Activated CD8-positive, alpha-beta T cell treated with anti-CD3 and anti-CD28 coated beads for 36 hours (primary cell): ENCODE measurements at places on chromosomes 16 and 17. TPM values are rescaled to one million over a fixed set of nuclear protein-coding genes. Genes with fewer than 3 reads are reported as not detected.

DNA sequence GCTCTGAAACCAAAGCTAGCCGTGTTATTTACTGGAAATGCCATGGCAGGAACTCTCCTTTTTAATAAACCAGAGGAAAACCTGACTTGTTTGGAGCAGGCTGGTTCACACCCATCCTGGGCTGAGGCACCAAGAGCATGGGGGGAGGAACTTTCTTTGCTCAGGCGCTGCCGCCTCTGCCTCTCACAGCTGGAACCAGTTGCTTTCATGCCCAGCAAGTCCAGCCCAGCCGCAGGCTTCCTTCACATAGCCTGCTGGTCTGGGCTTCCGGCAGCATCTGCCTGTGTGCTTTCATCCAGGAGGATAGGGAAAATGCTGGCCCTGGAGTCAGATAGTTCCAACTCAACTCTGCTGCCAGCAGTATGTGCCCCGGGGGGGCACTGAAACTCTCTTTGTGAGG, 88.1 kb upstream of the ASIC2 start:
- no peak for DNase-seq

GRCh38 chr16:12695454-12695853, 108.2 kb downstream of the CPPED1 start:
- DNase-seq, result no peak

- no peak for DNase-seq
Observed at GRCh38 chr17:57465610-57466009, 209.3 kb downstream of the MSI2 start.

GRCh38 chr16:28616636-28617035, 6.8 kb upstream of the SULT1A1 start:
- no peak for DNase-seq

- no peak for DNase-seq
Observed at GRCh38 chr17:57518587-57519581, 226.2 kb downstream of the CCDC182 start.

GRCh38 chr16:8924214-8924613, 39.5 kb downstream of the USP7 start:
- no peak for DNase-seq

GRCh38 chr17:15361151-15361550, 19.8 kb upstream of the TEKT3 start:
- DNase-seq, result no peak

DNA sequence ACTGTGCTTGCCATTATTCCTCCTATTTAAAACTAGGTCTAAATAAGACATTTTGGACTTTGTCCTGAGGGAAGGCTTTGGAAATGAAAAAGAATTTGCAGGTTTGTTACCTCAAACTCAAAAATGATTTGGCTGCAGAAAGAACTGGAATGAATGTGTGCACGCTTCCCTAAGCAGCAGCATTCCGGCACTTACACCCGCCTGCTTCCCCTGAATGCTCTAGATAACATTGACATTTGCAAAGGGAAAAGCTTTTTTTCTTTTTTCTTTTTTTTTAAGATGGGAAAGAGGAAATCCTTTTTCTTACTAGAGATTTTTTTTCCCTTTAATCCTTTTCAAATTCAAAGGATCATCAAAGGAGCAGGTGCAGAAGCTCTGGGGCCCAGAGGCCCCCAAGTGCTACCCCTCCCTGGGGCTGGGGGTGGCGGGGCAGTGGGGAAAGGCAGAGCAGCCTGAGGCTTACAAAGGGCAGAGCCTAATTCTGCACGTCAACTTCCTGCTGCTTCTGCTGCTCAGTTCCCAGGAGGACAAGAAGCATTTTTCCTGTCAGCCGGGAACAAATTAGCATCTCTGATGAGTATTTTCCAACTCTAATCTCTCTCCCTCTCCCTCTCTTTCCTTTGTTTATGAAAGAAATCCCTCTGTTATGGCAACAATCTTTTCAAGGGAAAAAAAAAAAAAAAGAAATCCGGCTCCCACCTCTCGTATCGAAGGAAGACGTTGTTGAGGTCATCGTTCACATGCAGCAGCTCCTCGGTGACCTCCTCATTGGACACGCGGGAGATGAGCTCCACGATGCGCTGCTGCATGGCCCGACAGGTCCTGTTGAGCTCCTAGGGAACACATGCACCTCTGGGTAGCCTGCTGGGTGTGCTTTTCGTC, 32.1 kb upstream of the SREBF1 start:
- no peak for DNase-seq

DNA sequence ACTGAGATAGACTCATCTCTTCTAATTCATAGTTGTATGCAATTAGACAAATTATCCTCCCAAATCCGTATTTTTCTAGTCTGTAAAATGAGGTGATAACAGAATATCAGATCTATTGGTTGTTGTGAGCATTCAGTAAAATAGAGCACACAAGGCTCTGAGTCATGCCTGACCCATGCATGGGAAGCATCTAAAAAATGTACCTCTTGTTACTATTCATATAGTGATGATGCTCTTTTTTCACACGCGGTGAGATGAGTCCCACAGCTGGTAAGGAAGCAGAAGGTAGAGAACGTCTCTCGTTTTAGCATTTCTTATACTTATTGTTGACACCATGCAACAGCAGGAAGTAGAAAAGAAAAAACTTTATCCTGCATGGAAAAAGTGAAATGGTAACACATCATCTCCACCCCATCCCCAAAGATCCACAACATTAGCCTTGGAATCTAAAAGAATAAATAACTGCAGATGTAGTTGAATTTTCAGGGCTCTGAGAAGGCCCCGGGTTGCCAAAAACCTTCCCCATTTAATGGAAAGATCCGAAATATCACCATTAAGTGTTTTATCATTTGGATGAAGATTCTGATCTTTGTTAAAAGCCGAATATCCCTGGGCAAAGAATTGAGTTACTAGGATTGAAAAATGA, 215.6 kb downstream of the TMEM114 start:
- DNase-seq, result no peak

DNA sequence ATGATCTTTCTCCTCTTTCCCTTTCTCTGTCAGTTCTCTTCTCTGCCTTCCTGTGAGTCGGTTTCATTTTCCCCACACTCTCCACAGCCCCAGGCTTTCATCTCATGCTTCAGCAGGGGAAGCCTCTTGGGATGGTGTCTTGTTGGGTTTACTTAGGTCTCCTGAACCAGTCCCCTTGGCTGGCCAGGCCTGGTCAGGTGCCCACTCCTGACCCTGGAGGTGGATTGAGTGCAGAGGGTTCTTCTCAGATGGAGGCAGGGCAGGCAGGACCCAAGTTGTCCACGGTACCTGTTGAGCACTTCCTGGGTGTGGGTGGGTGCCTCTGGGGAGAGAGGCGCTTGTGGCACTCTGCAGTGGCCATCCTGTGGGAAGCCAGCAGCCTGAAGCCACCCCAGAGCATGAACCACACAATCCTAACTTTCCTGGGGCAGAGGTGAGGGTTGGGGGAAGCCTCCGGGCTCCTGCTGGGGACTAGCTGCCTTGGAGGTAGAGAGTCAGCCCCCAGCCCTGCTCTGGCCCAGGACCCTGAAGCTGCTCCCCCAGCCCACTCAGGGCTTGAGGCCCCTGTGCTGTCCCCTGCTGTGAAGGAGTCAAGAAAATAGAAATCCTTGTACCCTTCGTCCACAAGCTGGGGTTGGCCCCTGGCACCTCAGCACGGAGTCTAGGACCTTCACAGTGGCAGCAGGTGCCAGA, 2.0 kb upstream of the RAP1GAP2 start:
- DNase-seq, result no peak

- no peak for DNase-seq
Observed at GRCh38 chr17:80717720-80718083, 173.1 kb downstream of the RPTOR start.

DNA sequence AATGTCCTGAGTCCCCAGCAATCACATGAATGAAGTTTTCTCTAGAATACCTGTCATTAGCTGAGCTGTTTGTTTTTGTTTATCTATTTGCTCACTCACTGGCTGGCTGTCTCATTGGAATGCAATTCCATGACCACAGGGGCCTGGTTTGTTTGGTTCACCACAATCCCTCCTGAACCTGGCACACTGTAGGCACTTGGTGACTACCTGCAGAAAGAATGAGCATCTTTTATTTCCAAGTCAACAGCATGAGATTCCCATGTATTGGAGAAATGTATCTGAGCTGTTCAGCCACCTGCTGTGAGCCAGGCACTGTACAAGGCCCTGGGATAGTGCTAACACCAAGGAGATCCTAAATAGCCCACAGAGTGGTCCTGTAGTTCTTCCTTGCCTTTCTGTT, 345.1 kb downstream of the XYLT1 start:
- DNase-seq, result no peak

GRCh38 chr16:66133643-66134338, 232.7 kb upstream of the CDH5 start:
- DNase-seq, result no peak

GRCh38 chr17:28956861-28957260, 5.5 kb upstream of the PHF12 start:
- no peak for DNase-seq

NME4 gene
- 24.2 TPM for total RNA-seq

CPHXL2 gene
- not detected for total RNA-seq

MT1F gene
- total RNA-seq, result 9.0 TPM

ATP2A3 gene
- 117 TPM for total RNA-seq

EPX gene
- not detected for total RNA-seq

CCL17 gene
- total RNA-seq, result 2.9 TPM

HYDIN gene
- total RNA-seq, result not detected

ZG16 gene
- total RNA-seq, result not detected

IGFBP4 gene
- total RNA-seq, result 10.7 TPM
